ENCODE measurements at places on chromosomes 16 and 17. TPM values are rescaled to one million over a fixed set of nuclear protein-coding genes. Genes with fewer than 3 reads are reported as not detected.

Gene GPR142
- not detected for total RNA-seq

Gene FBXW10
- not detected for total RNA-seq

Gene MLKL
- 46.9 TPM for total RNA-seq

Gene SDK2
- not detected for total RNA-seq

Gene MPV17L
- total RNA-seq = 0.13 TPM

Gene ALOXE3
- not detected for total RNA-seq

Gene DHX58
- 5.9 TPM for total RNA-seq

Gene GPR179
- total RNA-seq = not detected

Gene LAT
- total RNA-seq = 0.79 TPM

Gene EFCAB5
- 0.36 TPM for total RNA-seq

Gene RSAD1
- total RNA-seq = 28.9 TPM

Gene KRTAP9-2
- total RNA-seq = not detected

Gene FNDC8
- not detected for total RNA-seq

Gene PRSS36
- 0.14 TPM for total RNA-seq

Gene KIF2B
- total RNA-seq = not detected

All from thoracic aorta endothelial cell (primary cell).